Dermis blood vessel endothelial cell (primary cell): ENCODE measurements at places on chromosomes 11 and 22. TPM values are rescaled to one million over a fixed set of nuclear protein-coding genes. Genes with fewer than 3 reads are reported as not detected.
A peak's percentile ranks its signal among the peaks of the same experiment; 100 is the strongest.

STT3A gene
- 158 and 204 TPM in 2 replicates for total RNA-seq

YPEL4 gene
- total RNA-seq: 0.05 TPM in 1 of 2 replicates, not detected in the other

PUS3 gene
- total RNA-seq: 13.4 and 19.7 TPM in 2 replicates

TIRAP gene
- total RNA-seq: 5.1 and 6.8 TPM in 2 replicates

ZPR1 gene
- total RNA-seq: 39.5 and 48.5 TPM in 2 replicates

ACCSL gene
- total RNA-seq: not detected in 2 replicates

OR52H1 gene
- not detected in 2 replicates for total RNA-seq

MYOD1 gene
- total RNA-seq: not detected in 2 replicates

OR4D5 gene
- not detected in 2 replicates for total RNA-seq

CPT1B gene
- 7.5 and 16.3 TPM in 2 replicates for total RNA-seq

- no peak for DNase-seq
Observed at GRCh38 chr11:128405714-128406662, 181.4 kb downstream of the ETS1 start.

GRCh38 chr11:104917271-104918112, 19.2 kb upstream of the CASP12 start:
- DNase-seq: no peak

GRCh38 chr11:119248750-119249670, 42.9 kb downstream of the CBL start:
- no peak for DNase-seq

GRCh38 chr11:127679816-127680545, 679.4 kb upstream of the KIRREL3 start:
- DNase-seq: no peak

- DNase-seq: no peak
Observed at GRCh38 chr22:39684702-39685281, 114.2 kb downstream of the CACNA1I start.

DNA sequence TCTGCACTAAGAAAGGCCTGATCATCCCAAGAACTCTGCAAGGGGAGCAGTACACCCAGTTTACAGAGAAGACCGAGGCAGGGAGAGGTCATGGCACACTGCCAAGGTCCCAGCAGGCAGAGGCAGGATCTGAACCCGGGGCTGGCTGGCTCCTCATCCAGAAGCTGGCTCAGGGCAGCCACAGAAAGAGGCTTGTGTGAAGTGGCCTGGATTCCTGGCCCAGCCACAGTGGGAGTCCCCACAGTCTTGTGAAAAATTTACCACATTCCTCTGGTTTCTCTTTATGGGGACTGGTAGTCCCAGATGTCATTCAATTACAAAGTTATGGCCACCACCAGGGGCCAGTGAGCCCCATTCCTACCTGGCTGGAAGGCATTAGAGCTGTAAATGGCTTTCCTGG, 440.5 kb downstream of the MIAT start:
- no peak for DNase-seq

DNA sequence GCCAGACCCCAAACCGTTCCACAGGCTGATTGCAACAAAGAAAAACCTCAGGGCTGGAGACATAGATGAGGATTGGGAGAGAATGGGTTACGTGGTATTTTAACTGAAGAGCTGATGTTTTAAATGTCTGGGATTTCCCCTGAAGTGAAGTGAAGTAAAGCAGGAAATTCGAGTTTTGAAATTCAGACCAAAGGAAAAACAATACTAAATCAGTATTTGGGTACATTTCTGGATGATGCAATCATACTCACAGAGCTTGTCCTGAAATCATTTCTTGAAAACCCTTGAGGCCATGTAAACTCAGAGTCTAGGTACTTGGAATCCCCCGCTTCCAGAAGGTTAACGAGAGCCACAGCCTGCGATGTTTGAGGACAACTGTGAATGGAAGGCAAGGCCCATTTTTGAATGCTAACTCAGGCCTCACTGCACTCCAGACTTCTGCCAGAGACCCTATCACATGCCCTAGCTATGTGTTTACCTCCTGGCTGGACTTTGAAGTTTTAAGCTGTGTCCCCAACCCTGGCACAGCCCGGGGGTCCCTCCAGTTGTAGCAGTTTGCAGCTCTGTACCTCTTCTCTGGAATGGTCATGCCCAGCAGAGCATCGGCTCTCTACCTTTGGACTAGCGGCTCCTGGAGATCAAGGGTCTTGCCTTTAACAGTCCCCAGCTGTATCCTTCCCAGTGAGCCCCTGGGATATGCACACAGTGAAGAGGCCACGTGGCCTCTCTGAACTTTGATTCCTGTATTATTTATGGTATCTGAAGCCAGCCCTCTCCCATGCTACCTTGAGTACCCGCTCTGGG, 5.4 kb upstream of the FTH1 start:
- DNase-seq: peak; percentile 57

GRCh38 chr11:71329786-71330185, 77.4 kb upstream of the SHANK2 start:
- DNase-seq: no peak

DNA sequence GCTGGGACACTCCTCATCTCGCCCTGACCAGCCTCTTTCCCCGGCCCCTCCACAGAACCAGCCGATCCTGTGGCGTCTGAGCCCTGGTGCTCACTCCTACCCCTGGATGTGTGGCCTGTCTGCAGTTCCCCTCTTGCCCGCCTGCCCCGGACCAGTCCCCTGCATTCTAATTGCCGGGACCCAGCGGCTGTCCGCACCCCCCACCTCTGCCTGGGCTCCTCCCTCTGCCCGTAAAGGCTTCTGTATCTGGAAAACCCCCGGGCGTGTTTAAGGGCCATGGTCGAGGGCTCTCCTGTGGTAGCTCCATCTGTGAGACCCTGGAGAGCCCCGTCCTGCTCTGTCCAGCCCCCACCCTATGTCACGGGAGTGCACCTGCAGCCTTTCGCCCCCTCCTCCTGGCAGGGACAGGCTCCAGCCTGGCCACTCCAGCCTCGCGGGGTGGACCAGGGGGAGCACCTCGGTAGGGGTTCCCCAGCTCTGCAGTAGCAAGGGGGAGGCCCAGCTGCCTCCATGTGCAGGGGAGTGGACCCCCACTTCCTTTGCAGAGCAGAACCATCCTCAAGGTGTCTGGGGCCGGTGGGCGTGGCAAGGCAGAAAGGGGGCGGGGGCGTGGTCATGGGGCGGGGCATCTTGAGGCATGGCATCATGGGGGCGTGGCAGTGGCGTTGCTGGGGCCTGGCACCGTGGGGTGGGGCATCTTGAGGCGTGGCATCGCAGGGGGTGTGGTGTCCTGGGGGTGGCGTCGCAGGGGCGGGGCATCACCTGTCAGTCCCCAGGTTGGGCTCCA, 430.4 kb downstream of the TBC1D22A start:
- no peak for DNase-seq

DNA sequence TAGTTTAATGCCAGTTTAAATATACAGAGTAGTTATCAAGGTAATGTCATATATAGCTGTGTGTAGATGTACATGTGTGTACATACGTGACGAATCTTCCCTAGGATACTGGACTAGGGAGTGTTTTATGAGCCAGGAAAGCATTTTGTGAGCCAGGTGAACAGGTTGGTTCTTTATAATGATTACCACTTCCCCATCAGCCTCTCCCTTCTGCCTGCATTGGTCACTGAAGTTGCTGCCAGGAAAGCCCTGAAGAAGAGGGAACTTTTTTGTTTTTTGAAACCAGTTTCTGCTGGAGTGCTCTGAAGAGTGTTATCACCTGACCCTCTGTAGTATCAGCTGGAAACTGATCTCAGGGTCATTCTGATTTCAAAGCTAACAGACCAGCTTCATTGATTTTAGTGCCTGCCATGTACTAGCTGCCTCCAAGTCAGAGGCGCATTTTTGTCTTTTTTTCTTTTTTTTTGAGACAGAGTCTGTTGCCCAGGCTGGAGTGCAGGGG, 14.2 kb upstream of the ST14 start:
- DNase-seq: no peak

DNA sequence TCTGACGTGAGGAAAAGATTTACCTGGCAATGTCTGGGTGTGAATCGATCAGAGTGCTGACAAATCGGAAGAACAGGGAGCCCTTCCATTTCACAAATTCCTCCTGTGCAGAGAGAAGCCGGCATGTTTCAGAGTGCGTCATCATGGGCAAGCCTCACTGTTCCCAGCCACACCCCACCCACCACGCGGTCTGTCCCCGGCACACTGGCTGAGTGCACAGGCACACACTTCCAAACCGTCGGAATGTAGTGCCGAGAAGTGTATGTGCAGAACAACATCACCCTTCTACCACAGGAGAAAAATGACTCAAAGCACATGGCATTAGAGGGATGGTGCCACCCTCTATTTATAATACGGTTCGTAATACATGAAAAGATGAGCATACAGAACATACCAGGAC, 47.5 kb downstream of the NCAPD3 start:
- no peak for DNase-seq

GRCh38 chr11:44313761-44314489, 4.0 kb upstream of the ALX4 start:
- no peak for DNase-seq

DNA sequence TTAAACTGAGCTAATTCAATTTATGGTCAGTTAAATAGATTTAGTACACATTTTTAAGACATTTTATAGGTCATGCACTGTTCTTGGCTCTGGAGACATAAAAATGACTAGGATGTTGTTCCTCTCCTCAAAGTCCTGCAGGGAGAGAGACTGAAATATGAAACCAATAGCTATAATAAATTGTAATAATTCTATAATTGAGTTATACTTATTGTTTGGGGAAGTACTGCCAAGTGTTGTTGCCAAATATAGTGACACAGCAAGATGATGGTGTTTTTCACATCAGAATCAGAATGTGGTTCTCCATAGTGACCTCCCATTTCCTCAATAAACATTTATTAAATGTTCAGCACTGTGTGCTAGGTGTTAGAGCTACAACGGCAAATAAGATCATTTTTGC, 470.6 kb downstream of the NTM start:
- no peak for DNase-seq

- DNase-seq: no peak
Observed at GRCh38 chr22:37504964-37505363, 14.3 kb downstream of the CARD10 start.

DNA sequence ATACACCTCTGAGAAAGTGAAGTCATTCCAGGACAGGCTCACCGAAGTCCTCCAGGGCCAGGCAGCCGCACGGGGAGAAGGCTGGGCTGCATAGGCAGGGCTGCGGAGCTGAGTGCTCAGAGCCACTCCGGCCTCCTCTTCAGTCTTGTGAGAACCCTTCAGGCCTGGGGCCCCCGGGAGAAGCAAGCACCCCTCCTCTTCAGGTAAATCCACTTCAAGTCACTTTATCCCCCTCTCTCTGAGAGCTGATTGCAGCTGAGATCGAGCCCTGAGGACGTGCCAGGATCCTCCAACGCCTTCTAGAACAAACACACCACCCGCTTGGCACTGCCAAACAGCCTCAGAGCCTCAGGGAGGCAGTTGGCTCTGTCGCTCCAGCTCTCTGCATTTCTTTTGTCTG, 1526.3 kb downstream of the BRD1 start:
- DNase-seq: no peak

DNA sequence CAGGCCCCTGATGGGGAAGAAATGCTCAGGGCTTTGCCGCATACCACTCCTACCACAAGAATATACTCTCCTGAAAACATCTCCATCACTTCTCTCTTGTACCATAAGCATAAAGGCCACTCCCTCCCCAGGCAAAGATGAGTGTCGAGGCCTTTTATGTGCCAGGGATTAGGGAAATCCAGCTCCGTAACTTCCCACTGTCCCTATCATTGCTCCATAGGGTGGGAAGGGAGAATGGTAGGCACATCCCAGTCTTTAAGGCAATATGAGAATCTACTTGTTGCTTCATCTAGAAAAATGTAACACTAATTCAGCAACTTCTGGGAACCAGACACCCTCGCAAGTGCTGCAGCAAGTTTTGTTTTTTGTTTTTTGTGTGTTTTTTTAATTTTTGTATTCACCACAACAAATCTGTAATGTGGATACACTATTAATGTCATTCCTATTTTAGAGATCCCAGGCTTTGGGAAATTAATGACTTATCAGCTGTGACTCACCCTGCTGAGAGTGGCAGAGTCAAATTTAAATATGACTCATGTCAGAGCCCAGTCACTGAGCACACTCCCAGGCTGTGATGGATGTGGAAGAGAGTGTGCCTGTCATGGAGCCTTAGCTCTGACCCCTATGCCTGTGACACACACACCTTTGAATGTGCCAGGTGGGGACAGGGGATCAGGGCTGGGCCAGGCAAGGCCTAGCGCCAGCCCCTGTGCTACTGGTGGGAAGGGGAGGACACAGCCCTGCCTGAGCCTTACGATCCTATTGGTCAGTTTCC, 23.4 kb downstream of the PANX1 start:
- peak; percentile 81 for DNase-seq

GRCh38 chr11:60125956-60126585, 37.6 kb downstream of the MS4A2 start:
- DNase-seq: no peak

GRCh38 chr11:112477581-112478317, 217.1 kb upstream of the PLET1 start:
- DNase-seq: no peak

GRCh38 chr11:92152245-92152644, 72.4 kb upstream of the FAT3 start:
- no peak for DNase-seq

GRCh38 chr22:22161924-22162851, 82.4 kb upstream of the VPREB1 start:
- DNase-seq: no peak

GRCh38 chr22:44091021-44091721, 67.1 kb downstream of the PARVB start:
- peak; percentile 34 for DNase-seq

DNA sequence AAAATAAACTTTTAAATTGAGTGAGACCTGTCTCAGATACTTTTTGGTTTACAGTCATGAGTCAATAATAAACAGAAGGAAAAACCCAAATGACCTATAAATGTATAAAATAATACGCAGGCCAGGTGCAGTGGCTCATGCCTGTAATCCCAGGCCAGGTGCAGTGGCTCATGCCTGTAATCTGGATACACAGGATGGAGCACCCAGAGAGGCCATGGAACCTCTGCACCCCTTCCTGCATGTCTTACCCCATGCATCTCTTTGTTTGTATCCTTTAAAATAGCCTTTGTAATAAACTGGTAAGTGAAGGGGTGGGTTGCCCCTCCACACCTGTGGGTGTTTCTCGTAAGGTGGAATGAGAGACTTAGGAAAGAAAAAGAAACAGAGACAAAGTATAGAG, 8.9 kb upstream of the PLAAT4 start:
- no peak for DNase-seq

GRCh38 chr11:20873054-20873453, 203.7 kb downstream of the NELL1 start:
- no peak for DNase-seq

- no peak for DNase-seq
Observed at GRCh38 chr11:47001781-47002181, 65.2 kb downstream of the CSTPP1 start.

- DNase-seq: no peak
Observed at GRCh38 chr11:85831050-85831449, 20.1 kb upstream of the SYTL2 start.
